ENCODE measurements at places on chromosomes 1 and 21. TPM values are rescaled to one million over a fixed set of nuclear protein-coding genes. Genes with fewer than 3 reads are reported as not detected.
A peak's percentile ranks its signal among the peaks of the same experiment; 100 is the strongest.

The CSMD2 gene
- under 0.01 TPM for total RNA-seq

The LHX4 gene
- total RNA-seq, result not detected

- DNase-seq, result no peak
Measured at GRCh38 chr1:194474701-194475100, 1288.3 kb upstream of the B3GALT2 start.

GRCh38 chr1:195828325-195828724, 779.9 kb downstream of the KCNT2 start:
- no peak for DNase-seq

DNA sequence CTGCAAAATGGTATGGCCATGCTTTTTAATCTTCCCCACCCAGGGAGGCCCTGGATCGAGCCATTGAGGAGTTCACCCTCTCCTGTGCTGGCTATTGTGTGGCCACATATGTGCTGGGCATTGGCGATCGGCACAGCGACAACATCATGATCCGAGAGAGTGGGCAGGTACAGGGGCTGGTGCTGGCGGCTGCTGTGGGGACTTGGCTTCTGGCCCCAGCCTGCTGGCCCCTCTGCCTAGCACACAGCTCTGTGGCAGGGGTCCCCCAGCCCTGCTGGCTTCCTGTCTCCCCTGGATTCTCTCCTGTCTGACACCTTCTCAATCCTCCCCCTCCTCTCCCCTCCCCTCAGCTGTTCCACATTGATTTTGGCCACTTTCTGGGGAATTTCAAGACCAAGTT, 72.4 kb downstream of the PIK3CD start:
- no peak for DNase-seq

GRCh38 chr21:43363506-43364260, 63.2 kb downstream of the SIK1 start:
- no peak for DNase-seq

DNA sequence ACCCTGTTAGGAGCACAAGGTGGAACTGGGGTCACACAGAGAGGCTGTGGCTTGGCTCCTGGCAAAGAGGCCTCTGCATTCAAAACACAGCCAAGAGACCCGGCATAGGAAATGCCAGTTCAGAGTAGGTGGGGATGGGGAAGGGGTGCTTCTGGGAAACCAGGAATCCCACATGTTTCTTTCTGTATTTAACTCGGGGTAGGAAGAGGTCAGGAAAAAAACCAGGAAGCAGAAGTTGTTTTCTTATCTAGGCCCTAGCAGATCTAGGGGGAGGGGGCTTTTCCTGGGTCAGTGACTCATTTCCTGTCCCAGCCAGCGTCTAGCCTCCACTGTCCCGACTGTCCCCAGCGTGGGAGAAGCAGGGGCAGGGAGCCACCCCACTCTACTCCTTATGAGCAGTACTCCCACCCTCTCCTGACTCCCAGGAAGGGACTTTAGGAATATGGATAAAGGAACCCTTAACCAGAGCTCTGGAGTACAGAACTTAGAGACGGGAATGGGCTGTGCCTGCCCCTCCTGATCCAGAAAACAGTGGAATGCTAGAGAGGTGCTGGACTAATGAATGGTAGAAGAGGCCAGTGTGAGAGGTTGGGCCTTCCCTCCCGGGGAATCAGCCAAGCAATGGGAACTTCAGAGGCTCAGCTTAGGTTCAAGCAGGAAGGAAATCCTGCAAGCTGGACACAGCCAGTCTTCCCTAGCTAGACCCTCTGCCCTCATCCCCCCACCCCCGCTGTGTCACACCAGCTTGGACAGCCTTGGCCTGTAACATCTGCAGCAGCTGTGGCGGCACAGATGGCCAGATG, 5.7 kb downstream of the FHL3 start:
- peak; percentile 68 for DNase-seq

The SLC9C2 gene
- total RNA-seq, result not detected

DNA sequence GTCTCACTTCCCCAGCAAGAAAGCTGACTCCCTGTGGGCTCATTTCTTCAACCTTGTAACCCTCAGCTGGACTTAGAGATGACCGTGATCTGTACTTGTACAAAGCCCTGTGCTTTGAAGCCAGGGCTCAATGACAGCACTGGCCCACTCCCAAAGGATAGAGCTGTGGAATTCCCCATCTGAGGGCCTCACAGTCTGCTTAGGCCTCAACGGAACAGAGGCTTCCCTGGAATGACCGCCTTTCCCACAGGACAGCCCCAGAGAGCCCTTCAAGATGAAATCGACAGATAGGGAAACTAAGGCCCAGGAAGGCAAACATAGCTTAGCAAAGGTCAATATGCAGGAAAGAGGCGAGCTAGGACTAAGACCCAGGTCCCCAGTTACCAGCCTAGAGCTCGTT, 11.5 kb downstream of the SLC9A1 start:
- DNase-seq, result no peak

DNA sequence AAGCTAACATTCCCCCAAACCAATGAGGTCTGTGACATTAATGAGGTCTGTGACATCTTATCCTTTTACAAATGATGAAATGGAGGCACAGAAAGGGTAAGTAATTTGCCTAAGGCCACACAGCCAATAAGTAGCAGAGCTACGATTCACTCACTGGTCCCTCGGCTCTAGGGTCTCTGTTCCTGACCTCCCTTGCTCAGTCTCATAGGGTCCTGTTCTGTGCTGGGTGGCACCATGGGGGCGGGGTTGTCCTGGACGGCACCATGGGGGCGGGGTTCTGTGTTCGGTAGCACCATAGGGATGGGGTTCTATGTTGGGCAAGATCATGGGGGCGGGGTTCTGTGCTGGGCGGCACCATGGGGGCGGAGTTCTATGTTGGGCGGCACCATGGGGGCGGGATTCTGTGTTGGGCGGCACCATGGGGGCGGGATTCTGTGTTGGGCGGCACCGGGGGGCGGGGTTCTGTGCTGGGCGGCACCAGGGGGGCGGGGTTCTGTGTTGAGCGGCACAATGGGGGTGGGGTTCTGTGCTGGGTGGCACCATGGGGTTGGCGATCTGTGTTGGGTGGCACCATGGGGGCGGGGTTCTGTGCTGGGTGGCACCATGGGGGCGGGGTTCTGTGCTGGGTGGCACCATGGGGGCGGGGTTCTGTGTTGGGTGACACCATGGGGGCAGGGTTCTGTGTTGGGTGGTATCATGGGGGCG, 55.6 kb downstream of the CLSTN1 start:
- no peak for DNase-seq

The TRIM58 gene
- total RNA-seq, result 0.25 TPM

DNA sequence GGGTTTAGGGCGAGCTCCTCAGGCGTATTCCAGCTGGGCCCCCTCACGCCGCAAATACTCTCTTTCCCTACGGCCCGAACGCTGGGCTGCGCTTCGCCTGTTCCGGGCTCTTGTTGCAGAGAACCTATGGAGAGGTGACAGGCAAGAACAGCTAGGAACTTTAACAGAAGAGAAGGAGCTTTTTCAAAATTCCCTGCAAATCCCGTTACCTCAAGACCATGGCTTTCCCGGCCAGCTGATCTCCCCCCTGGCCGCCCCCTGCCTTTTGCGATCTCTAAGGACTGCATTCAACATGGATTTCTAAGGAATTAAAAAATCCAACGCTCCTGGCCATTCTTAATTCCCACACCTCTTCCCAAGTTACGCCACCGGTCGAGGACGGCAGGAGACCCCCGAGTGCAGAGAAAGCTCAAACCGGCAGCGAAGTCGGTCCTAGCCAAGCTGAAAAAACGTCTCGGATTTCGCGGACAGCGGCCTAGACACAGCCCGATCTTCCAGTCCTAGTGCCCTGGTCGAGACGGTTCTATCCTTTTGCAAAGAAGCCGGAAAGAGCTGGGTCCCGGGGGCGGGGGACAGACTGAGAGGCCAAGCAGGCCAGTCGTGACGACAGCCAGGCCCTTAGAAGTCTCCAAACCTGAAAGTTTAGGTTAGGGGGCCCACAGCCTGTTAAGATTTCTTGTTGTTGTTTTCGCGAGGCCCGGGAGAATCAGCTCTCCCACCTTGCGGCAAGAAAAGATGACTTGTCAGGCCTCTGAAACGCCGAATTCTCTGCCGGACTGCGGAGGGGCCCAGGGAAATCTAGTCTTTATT, 1.1 kb upstream of the TBX15 start:
- no peak for DNase-seq

- DNase-seq, result no peak
Measured at GRCh38 chr1:38250356-38250755, 203.8 kb upstream of the POU3F1 start.

GRCh38 chr1:165444897-165445370, at the start of gene RXRG:
Gene RXRG (minus strand): TSS chr1:165445126. CDS start chr1:165444893, 233 bp downstream.
- DNase-seq, result peak; percentile 2

DNA sequence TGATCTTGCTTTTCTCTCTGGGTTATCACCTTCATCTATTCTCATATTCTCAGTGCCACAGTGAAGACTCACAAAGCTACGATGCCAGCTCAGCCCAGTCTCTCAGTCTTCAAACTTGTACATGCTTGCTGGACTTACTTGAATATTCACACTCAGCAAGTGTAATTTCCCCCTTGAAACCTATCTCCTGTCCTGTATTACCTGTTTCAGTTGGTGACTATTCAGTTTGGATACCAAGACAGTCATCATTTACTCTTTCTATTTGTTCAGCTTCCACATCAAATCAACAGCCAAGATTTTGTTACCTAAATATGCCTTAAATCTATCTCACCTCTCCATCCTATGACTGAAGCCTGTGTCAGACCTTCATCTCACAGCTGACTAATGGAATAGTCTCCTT, 209.7 kb downstream of the LRRC7 start:
- DNase-seq, result no peak

- DNase-seq, result no peak
Measured at GRCh38 chr1:169473347-169473746, 12.4 kb downstream of the SLC19A2 start.

DNA sequence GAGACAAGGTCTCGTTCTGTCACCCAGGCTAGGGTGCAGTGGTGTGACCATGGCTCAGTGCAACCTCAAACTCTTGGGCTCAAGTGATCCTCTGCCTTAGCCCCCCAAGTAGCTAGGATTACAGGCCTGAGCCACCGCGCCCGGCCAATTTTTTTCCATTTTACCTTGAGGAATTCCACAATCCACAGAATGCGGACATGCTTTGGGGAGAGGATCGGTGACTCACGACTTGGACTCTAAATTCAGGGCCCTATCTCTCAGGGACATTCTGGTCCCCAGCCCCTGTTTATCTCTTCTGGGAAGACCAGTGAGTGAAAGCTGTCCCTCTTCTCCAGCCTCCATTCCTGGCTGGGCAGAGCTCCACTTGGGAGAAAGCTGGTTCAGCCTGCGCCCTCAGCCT, 5.2 kb downstream of the PADI1 start:
- no peak for DNase-seq

- peak; percentile 48 for DNase-seq
Measured at GRCh38 chr1:111769517-111770146, 13.9 kb downstream of the DDX20 start.

GRCh38 chr1:109133002-109133706, 19.2 kb downstream of the ELAPOR1 start:
- no peak for DNase-seq

GRCh38 chr1:150765296-150765976, at the start of gene CTSS:
Gene CTSS (minus strand): TSS chr1:150765778. CDS start chr1:150764763, 1,015 bp downstream.
- peak; percentile 26 for DNase-seq

The OLIG1 gene
- not detected for total RNA-seq

- DNase-seq, result no peak
Measured at GRCh38 chr1:164040754-164041153, 518.2 kb upstream of the PBX1 start.

The CYB561D1 gene
- 3.1 TPM for total RNA-seq

The DIO1 gene
- total RNA-seq, result not detected

DNA sequence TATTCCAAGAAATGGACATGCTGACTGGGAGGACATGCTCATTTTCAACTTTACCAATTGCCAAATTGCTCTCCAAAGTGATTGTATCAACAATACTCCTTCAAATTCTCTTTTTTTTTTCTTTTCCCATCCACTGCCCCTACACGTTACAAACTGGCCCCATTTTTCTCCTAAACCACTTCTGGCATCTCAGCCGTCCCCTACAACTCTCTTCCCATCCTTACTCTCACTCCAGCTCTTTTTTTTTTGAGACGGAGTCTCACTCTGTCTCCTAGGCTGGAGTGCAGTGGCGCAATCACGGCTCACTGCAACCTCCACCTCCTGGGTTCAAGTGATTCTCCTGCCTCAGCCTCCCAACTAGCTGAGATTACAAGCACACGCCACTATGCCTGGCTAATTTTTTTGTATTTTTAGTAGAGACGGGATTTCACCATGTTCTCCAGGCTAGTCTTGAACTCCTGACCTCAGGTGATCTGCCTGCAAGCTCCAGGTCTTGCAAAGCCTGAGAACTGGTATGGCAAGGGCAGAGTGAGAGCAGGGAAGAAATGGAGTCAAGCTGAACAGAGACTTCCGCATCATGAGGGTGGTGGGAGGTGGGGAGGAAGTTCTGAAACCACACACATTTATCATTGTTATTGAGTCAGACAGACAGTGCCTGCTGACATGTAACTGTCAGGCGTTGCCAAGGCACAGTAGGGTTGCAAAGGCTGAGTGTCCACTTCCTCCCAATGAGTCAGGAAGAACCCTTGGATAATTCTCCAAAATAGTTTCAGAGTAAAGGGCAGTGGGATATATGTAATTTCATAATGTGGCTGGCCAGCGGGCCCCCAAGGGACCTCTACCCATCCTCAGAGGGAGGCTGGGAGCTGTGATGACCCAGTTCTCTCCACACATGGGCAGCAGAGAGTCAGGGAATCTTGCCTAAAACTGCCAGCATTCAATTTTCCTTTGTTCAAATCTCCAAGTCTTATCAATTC, 17.4 kb downstream of the CELA3A start:
- DNase-seq, result peak; percentile 89
